ENCODE measurements at places on chromosomes 5 and 9.

DNA sequence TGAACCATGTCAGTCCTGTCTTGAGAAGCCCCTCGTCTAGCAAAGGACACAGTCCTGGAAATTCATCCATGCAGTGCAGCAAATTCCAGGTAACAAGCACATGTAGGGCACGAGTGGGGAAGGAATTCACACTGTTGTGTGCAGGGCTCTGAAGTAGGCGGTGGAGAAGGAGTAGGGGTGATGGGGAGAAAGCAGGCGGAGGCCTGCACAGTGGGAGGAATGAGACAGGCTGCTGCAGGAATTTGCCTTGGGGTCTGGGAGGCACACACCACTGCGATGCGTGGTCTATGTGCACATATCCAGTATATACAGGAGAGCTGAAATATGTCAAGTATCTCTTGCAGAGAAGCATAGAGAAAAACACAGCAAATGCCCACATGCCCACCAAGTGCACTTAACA is 249.2 kb upstream of the IRX2 start:
- DNase-seq, result no peak

DNA sequence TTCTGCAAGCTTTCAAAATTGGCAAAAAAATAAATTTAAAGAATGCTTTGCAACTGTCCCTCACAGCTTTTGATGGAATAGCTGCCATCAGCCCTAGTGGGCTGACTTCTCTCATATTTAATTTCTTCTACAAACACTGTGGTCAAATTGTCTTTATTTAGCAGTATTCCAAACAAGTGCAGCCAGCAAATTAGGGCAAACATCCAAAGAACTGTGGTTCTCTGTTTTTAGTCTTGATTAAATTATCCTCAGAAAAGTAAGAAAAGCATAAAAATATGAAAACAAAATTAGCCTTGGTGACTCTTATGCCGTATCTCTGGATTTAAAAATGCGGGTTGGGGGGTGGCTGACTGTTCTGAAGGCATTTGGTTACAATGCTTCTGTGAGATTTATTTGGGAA is 95.8 kb upstream of the RETREG1 start:
- DNase-seq, result no peak

DNA sequence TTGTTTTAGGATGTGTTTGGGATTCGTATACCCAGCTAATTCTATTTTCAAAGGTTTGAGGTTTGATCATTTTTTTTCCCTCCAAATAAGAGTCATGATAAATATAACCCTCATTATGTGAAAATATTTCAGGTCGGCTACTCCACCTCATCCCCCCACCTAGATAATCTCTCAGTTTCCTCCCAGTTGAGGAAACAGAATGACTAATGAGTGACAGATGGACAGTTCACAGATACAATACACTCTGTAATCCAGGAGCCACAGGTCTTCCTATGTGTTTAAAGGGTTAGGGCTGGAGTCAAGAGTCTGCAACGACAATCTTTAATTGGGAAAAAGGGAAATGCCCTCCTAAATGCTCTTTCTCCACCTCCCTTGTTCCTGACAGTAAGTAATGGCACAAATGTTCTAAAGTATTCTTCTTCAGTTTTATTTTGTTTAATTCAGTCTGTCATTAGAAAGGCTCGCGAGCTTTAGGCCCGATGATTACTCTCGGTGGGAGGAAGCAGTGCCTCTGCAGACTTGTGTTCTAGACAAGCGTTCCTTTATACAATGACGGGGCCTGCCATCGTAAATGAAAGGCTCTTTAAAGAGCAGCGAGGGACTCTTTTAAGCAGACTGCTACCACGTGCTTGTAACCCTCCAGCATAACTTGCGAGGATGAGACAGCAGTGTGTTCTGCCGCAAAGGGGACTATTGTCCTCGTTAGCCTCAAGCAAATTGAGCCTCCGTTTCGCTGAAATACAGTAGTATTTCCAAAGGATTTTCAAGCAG is 69.0 kb downstream of the MEF2C start:
- no peak for DNase-seq

DNA sequence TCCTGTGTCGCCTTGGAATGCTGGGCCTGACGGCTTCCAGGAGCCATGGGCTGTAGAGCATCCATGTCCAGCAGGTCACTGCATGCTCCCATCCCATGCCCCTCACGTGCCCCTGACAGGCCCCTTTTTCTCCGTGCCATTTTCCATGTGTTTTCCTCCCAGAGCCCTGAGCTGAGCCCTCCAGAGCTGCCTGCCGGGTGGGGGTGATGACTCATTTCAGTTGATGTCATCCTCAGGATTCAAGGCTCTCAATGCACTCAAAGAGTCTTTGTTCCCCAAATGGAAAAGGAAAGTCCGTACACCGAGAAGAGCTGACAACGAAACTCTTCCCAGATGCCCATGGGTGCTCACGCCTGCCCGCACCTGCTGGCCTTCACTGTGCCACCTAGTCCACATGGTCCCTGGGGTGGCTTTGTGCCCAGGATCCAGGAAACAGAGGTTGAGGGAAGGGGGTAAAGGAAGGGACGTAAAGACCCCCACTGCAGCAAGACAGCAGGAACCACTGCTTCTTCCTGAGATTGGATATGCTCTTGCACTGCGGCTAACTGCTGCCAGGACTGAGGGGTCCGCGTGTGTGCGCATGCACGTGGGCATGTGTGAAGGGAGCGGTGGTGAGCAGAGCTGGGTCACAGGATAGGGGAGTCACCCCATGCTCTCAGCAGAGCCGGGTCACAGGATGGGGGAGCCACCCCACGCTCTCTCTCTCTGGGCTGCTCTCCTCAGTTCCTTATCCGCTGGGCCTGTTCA is 27.6 kb downstream of the COL15A1 start:
- no peak for DNase-seq

GRCh38 chr9:114291886-114292590 is 30.9 kb upstream of the ORM1 start:
- no peak for DNase-seq
